ENCODE measurements at places on chromosomes 4 and X.

DNA sequence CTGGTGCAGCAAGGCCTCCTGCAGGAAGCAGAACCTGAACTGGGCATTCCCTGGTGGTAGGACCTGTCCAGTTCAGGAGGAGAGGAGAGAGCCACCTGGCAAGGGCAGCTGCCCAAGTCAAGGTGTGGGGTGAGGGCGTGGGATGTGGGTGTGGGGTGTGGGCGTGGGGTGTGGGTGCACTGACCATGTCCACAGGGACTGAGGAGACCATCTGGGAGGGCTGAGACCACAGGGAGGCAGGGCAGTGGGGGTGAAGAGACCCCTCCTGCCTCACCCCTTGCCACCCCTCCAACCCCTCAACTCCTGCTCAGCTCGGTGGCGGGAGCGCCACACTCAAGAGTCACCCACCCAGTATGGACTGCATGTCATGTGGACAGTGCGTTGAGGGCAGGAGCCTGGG is 117.9 kb downstream of the CPZ start:
- no peak for DNase-seq

GRCh38 chr4:62243895-62244294 is 1043.8 kb downstream of the ADGRL3 start:
- DNase-seq = no peak

DNA sequence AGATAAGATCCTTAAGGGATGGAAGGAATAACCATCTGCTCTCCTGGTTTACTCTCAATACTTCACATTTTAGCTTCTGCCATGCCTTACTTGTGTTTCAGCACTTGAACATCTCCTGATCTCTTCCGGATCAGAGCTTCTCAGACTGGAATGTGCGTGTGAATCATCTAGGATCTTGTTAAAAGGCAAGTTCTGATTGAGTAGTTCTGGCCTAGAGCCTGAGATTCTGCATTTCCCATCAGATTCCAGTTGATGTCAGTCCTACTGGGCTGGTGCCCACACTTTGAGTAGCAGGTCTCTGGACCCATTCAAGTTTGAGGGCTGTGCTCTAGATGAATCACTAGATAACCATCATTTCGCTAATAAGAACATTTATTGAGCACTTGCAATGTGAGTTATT is 20.0 kb downstream of the NDP start:
- no peak for DNase-seq

DNA sequence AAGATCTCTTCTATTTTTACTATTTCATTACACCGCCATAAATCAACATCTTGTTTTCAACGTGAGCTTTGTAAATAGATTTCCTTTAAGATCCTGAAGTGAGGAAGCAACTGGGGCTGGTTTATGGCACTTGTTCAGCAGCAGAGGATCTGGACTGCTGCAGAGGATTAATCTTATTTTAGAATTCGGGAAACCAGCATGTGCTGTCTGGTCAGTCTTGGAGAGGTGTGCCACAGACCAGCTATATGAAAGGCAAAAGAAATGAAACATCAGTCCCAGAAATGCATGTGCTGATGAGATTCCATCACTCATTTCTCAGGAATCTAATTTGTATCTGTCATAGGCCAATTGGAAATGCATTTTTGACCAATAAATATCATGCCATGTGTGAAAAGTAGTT is 23.4 kb downstream of the PRDM8 start:
- DNase-seq = no peak

DNA sequence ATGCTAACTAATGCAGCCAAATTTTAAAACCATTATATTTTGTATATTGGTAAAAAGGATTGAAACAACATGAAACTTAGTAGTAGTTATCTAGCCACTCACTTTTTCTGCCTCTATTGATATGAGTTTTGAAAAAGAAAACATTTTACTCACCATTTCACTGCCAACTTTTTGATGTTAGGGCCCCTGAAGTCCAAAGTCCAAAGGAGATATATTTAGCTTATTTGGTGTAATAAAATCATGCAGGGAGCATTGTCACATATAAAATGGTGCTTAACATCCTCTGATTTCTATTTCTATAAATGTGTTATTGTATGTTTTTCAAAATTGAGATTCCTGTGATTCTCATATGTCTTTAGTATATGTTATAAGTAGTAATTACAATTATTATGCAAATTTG is 24.5 kb upstream of the CXCL3 start:
- DNase-seq = no peak

- no peak for DNase-seq
Observed at GRCh38 chr4:83372931-83373330, 38.3 kb upstream of the HPSE start.

- DNase-seq = no peak
Observed at GRCh38 chr4:40340030-40340429, 4.9 kb downstream of the CHRNA9 start.

DNA sequence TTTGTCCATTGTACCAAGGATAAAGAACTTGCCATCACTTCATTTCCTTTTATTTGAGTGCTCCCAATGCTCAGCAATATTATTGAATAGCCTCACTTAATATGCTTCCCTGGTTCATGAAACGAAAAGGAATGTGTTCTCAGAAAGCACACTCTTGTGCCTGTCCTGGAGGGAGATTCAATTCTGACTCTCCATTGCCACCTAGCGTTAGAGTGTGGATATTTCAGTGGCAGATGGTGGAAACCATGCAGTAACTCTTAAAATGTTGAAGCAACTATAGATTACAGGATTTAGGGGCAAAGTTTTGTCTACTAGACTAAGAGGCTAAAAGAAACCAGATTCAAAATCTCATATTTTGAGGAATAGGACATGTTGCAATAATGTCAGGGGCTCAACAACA is 36.0 kb downstream of the GAB3 start:
- DNase-seq = peak; percentile 58

DNA sequence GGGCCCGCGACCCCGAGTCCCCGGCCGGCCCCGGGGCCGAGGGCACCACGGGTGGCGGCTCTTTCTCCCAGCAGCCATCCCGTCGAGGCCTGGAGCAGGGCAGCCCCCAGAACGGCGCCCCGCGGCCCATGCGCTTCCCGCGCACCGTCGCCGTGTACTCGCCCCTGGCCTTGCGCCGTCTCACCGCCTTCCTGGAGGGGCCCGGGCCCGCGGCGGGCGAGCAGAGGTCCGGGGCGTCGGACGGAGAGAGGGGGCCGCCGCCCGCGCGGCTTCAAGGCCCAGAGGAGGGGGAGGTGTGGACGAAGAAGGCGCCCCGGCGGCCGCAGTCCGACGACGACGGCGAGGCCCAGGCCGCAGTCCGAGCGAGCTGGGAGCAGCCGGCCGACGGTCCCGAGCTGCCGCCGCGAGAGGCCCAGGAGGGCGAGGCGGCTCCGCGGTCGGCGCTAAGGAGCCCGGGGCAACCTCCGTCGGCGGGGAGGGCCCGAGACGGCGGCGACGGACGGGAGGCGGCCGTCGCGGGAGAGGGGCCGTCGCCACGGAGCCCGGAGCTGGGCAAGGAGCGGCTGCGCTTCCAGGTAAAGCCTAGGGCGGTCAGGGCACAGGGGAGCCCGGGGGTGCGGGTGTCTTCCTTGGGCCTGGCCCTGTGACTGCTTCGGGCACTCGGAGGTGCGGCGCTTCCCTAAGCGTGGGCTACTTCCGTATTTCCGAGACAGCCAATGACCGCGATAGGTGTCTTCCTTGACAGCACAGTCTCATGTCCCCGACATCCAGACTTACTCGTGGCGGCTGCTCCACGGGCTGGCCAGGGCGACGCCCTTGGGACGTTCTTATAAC is 845 bp downstream of the ZAR1 start:
- no peak for DNase-seq

DNA sequence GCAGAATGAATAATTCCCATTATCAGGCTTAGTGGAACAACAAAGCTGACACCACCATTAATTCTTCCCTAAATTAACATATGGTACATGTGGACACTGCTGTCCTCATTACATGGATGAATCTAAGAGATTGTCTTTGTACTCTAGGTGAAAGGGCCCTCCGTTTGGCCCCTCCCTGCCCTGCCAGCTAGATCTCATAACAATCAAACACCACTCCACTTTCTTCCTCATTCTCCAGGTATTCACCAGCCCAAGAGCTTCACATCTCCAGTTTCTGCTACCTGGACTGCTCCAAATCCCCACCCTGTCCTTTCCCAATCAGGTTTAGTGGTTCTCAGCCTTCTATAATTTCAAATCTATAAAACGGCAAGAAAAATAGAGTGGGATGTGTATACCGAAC is 3.8 kb downstream of the HSD17B11 start:
- no peak for DNase-seq

- DNase-seq = no peak
Observed at GRCh38 chrX:111483881-111484280, 27.6 kb upstream of the SERTM2 start.

DNA sequence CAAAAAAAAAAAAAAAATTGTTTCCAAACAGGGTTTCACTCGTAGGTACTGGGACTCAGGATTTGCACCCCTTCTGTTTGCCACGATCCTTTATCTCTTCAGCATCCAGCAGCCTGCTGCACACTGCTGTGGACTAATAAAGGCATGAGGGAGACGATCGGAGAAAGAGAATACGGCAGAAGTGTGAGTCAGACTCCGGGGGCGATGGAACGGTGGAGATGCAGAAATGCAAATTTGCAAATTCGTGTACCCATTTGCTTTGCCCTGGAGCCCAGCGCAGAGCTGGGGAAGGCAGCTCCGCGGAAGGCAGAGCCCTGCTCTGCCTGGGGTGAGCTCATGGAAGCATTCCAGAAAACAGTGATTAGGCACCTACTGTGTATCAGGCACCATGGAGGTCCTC is 270.3 kb downstream of the ASMT start:
- no peak for DNase-seq

GRCh38 chrX:11336201-11336600 is 43.0 kb downstream of the AMELX start:
- DNase-seq = no peak

DNA sequence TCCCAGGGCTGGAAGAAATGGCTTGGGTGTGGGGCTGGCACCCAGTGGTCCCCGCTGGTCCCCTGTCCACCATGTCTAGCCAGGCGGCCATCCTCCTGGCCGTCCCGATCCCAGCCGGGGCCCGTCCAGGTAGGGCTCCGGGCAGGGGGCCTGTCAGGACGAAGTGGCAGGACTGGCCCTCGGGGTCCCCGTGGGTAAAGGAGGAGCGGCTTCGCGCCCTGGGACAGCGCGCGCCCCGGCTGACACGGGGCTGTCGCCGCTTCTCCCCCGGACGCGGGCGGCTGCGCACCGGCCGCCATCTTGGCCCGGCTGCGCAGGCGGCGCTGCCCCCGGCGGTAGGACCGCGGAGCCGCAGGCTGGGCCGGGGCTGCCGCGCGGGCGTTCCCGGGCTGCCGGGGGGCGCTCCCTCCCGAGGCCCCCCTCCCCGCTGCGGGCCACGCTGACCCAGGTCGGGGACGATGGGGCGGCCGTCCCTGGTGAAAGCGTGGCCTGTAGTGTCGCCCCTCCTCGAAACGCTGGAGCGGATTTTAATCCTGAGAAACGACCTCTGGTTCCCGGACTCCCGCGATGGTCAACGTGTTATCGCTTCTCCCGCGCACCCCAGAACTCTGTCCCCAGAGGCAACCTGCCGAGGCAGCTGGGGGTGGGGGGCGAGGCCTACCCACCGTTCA is 60.4 kb upstream of the BCOR start:
- DNase-seq = peak; percentile 86

DNA sequence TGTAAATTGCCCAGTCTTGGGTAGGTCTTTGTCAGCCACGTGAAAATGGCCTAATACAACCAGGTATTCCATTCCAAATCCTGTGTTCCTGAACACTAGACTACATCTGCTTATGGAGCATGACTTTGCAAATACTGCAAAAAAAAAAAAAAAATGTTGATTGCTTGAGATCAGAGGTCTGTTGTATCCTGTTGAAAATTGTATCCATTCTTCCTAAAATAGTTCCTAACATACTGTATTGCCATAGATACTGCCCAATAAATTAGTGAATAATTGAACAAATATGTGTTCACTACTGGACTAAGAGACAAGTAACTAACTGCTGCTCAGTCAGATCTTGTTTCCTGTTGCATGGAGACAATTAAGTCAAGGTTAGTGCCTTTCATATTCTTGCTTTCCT is 164.3 kb upstream of the PABPC4L start:
- no peak for DNase-seq

Measured in AG08396 (cell line).